ENCODE measurements at places on chromosomes 6 and 20. TPM values are rescaled to one million over a fixed set of nuclear protein-coding genes. Genes with fewer than 3 reads are reported as not detected.

GRCh38 chr6:80488190-80488589 lies 381.7 kb downstream of the BCKDHB start:
- no peak for DNase-seq

GRCh38 chr6:45677381-45678284 lies 299.9 kb upstream of the SUPT3H start:
- DNase-seq = no peak

DLL1 gene
- polyA plus RNA-seq = 11.3 TPM

DNA sequence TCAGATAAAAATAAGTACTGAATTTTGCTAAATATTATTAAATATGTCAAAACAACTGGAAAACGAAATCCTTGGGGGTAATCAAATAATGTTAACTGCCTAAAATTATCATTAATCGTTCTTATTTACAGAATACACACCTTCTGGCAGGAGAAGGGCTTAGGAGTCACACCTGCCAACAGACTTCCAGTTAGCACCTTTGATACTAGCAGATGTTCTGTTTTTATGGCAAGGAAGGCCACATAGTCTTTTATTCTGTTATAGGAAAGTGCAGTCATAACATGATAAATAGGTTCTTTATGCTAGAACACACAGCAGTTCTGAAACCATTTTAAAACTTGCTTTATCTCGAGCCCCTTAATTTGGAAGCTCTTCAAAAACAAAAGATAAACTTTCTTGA lies 464.1 kb downstream of the UTRN start:
- DNase-seq = no peak

GRCh38 chr6:12034837-12035236 lies 22.7 kb downstream of the HIVEP1 start:
- DNase-seq = no peak

DNA sequence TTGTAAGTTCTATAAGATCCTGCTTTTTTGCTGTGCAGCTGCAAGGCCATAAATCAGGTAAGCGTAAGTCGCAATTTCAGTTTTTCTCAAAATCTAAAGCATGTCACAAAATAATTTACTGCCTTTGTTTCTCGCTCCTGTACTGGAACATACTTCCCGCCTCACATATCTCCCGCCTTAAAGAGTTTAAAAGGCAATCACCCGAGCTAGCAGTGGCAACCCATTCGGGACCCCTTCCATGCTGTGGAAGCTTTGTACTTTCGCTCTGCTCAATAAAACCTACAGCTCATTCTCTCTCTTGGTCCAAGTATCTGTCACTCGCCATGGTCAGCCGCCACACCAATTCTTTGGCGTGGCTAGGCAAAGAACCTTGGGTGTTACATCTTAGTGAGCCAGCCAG lies 34.0 kb downstream of the CEP85L start:
- no peak for DNase-seq

GRCh38 chr6:136647363-136647852 lies 97.2 kb upstream of the MAP7 start:
- no peak for DNase-seq

BTBD3 gene
- polyA plus RNA-seq = 4.9 TPM

DNA sequence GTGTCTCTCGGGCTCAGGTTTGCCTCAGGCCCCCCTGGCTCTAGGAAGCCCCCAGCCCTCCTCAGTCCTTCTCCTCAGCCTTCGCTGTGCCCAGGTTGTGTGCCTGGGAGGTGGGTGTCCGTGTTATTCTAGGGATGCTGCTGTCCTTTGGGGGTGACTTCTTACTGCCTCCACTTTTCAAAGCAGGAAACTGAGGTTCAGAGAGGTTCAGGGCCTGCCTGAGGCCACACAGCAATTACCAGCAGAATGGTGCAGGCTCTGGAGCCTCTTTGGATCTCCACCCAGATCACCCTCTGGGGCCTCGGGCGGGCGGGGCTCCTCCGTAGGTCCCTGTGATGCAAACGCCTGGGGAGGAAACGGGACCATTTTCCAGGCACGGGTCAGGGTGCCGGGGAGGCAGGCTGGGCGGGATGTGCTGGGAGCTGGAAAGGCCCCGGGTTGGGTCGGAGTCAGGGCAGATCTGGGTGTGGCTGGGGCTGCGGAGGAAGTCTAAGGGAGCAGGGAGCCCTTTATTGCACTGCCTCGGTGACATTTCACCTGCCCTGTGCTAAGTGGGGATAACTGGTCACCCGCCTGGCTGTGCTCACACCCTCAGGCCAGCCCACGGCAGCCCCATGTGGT lies 23.2 kb downstream of the GATA5 start:
- no peak for DNase-seq

Data from foreskin keratinocyte (primary cell).